Activated CD4-positive, alpha-beta T cell treated with anti-CD3 and anti-CD28 coated beads, Interleukin-2, amount 50 U/mL, for 48 hours (primary cell): ENCODE measurements at places on chromosomes 2 and 18.

- no peak for DNase-seq
Observed at GRCh38 chr2:104028061-104028460, 825.9 kb upstream of the POU3F3 start.

GRCh38 chr2:55156326-55156725, 75.8 kb downstream of the CLHC1 start:
- DNase-seq, result no peak

DNA sequence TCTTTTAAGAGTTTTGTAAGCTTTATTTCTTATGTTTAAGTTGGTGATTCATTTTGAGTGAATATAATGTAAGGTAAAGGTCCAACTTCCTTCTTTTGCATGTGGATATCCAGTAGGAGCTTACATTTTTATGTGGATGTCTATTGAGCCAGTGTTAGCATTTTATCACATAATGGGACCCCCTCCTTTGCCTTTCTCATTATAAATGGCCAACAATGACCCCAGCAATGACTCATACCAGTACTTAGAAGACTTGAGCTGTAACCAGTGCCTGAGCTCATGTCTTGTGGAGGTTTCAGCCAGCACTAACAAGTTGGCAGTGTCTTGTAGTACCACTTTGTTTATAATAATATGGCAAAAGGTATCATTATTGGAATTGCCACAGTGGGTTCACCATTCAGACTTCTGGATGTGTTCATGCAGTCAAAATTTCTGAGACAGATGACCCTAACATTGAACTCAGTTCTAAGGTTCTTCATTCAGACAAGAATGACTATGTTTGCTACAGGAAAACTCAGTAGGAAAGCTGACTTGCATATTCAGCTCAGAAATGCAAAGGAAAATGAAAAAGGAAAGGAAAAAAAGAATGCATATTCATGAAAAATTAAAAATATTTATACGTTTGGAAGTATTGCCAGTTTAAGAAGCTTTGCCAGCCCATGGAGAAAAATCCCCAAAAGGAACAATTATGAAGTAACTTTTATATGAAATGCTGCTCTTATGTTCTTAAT, 41.0 kb downstream of the CDKL4 start:
- no peak for DNase-seq

GRCh38 chr18:5709476-5710095, 165.8 kb upstream of the EPB41L3 start:
- DNase-seq, result no peak

GRCh38 chr2:143085125-143085784, 44.0 kb upstream of the ARHGAP15 start:
- DNase-seq, result no peak
